Stimulated activated CD4-positive, alpha-beta T cell treated with anti-CD3 and anti-CD28 coated beads, Interleukin-15, amount 100 ng/mL, for 1 hour (primary cell): ENCODE measurements at places on chromosomes 7 and 10.

DNA sequence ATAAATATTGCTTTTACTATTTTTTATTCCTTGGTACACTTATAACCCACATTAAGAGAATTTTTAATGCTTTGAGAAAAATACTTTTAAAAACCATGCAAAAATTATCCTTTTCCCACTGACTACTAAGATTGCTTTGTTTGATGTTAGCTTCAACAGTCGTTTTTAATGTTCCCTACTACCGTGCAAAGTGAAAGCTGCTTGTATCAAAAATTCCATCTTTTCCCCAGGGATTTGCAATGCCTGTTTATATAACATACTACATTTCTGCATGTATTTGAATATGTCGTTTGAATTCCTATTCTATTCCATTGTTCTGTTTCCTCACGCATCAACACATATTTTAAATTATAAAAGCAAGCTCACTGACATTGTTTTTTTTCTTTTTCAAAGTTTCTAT lies 54.4 kb downstream of the TFPI2 start:
- DNase-seq = no peak

- DNase-seq = peak; percentile 35
These were observed at the start of gene PPP1R3C for GRCh38 chr10:91632671-91633550. PPP1R3C (minus strand) TSS chr10:91633071; CDS start chr10:91632969, 102 bp downstream.

DNA sequence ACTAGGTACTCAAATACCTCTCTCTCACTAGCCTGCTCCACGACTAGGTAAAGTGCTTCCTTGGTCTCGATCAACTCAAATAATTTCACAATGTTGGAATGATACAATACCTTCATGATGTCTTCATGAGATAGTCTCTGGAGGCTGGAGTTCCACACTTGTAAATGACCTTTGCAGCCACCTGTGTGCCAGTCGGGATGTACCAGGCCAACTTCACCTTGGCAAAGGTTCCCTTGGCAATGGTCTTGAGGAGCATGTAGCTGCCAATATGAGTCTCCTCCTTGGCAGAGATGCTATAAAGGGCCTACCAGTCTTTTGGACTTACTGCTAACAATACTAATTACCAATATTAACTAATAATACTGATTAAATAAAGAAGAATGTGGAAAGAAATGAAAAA lies 42.5 kb upstream of the EEPD1 start:
- no peak for DNase-seq

- DNase-seq = no peak
These were observed 34.9 kb downstream of the TAX1BP1 start for GRCh38 chr7:27774717-27775328.

DNA sequence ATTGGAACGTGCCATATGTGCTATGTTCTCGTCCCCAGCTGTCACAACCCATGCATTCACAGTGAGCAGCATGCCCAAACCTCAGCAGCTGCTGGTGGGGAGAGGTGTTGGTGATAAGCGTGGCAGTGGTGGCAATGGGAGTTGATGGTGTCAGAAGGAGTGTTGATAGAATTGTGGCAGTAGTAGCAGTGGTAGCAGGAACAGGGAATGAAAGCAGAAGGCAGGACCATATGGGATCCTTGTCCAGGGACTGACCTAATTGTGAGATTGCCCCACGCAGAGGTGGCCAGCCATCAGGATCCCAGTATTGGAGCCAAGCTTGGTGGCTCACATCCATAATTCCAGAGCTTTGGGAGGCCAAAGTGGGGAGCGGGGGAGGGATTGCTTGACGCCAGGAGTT lies 276.3 kb downstream of the GALNT17 start:
- DNase-seq = no peak

DNA sequence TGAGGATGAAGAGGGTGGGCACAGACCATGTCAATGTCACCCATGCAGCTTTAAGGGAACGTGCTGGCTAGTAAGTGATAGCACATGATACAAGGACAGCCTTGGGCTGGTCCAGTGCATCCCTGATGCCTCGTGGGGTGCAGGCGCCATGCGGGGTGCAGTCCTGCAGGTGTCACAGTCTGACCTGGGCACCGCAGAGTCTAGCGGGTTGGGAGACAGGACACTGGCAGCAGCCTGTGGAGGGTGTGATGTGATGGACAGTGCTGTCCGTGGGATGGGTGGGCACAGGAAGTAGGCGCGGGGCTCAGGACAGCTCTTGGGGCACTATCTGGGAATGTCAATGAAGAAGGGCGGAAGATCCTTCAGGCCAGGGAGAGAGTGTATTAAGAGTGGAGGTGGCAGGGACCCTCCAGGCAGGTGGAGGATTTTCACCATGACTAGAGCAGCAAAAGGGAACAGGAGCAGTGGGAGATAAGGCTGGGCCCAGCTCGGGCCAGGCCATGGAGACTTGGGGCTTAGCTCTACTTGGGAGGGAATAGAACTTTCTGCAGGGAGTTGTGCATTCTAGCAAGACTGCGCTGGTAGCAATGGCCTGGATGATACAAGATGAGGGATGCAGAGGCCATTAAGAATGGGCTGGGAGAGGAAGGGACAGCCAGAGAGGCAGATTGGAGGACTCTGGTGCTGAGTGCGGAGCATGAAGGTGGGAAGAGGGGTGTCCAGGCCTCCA lies 122.5 kb downstream of the PTPN20 start:
- no peak for DNase-seq

GRCh38 chr7:26372704-26373103 lies 81.0 kb downstream of the SNX10 start:
- no peak for DNase-seq
